Astrocyte (in vitro differentiated cells and primary cell): ENCODE measurements at places on chromosomes 5 and 9. TPM values are rescaled to one million over a fixed set of nuclear protein-coding genes. Genes with fewer than 3 reads are reported as not detected.
A peak's percentile ranks its signal among the peaks of the same experiment; 100 is the strongest.

DNA sequence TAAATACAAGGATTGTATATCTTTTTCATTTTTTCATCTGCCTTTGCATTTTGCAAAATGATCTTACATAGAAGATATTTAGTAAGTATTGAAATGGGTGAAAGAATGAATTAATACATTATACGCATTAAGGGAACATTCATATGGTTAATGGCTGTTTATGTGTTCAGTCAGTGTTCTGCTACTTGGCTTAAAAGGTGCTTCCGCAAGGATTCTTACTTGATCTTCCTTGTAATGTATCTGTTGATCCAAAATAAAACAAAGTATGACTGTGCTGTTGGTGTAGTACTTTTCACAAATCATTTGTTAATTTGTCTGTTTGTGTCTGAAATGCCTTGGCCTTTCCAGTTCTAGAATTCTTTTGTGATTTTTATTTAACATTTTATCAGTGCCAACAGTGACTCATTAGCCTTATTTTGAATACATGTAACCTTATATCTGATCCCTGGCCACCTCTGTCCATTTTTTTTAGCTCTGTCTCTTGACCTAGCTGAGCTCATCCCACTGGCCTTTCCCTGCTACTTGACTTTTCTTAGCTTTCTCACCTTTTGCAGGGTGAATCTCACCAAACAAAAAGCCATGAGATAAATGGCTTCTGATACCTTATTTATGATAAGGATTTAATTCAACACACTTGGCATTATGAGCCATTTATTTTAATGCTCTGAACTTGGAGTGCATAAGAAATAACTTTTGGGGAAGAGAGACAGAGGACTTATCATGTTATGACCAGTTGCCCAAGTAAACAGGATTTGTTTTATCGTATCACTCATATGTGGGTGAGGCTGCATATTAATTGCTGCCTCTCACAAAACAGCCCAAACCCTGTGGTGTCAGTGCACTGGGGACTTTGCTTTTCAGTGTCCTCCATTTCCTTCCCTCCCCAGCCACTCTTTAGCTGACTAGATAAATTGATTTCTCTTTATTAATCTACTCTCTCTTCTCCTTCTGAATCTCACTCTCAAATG lies 340.3 kb downstream of the KDM4C start:
- no peak overlapping the region for H3K27ac ChIP-seq
- H3K4me1 ChIP-seq = no peaks in the 10 kb centered on the region
- no peak overlapping the region for H3K4me3 ChIP-seq
- H3K36me3 ChIP-seq = no peaks in the 10 kb centered on the region

TMEM174 gene
- not detected in 2 replicates for total RNA-seq

DNA sequence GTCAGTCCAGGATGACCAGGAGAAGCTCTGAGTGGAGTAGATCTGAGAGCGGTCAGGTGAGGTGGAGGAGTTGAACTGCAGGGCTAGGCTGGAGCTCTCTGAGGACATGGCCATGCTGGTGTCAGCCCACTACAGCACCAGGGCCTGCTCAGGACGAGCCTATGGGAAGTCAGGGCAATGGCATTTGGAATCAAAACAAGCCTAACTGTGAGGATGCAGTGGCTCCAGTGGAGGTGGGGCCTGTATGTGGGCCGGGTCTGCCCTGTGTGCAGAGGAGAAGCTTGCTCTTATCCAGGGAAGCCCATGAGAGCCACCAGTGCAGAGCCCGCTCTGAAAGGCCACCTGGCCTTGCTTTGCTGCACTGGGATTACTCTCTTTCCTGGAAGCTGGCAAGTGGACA lies 11.1 kb downstream of the CXCL14 start:
- peaks cover 7% of the 10 kb centered on the region for H3K27me3 ChIP-seq
- H3K4me3 ChIP-seq = no peak overlapping the region
- no peak overlapping the region for H3K27ac ChIP-seq
- no peaks in the 10 kb centered on the region for H3K36me3 ChIP-seq

- H3K27ac ChIP-seq = no peak overlapping the region
- H3K36me3 ChIP-seq = peaks cover 15% of the 10 kb centered on the region
- H3K27me3 ChIP-seq = no peaks in the 10 kb centered on the region
- no peak for DNase-seq
These were observed 9.5 kb downstream of the INVS start for GRCh38 chr9:100108559-100108958.

GRCh38 chr5:14101922-14102321 lies 41.2 kb upstream of the TRIO start:
- no peaks in the 10 kb centered on the region for H3K27me3 ChIP-seq
- H3K27ac ChIP-seq = no peak overlapping the region
- no peaks in the 10 kb centered on the region for H3K36me3 ChIP-seq
- no peak overlapping the region for H3K4me3 ChIP-seq
- H3K4me1 ChIP-seq = peaks cover 13% of the 10 kb centered on the region

IL33 gene
- total RNA-seq = not detected in 2 replicates

- H3K27me3 ChIP-seq = no peaks in the 10 kb centered on the region
- peak overlapping the region; percentile 40 for H3K4me3 ChIP-seq
- DNase-seq = peak; percentile 71
- H3K36me3 ChIP-seq = no peaks in the 10 kb centered on the region
These were observed 1.7 kb downstream of the PTAR1 start for GRCh38 chr9:69757996-69758675.

SGTB gene
- total RNA-seq = 29.5 and 31.7 TPM in 2 replicates

- H3K4me3 ChIP-seq = no peak overlapping the region
- no peaks in the 10 kb centered on the region for H3K36me3 ChIP-seq
- DNase-seq = peak; percentile 72
- peaks cover 7% of the 10 kb centered on the region for H3K4me1 ChIP-seq
- no peaks in the 10 kb centered on the region for H3K27me3 ChIP-seq
- H3K27ac ChIP-seq = no peak overlapping the region
These were observed 22.1 kb downstream of the TRMO start for GRCh38 chr9:97900103-97900737.

GRCh38 chr9:89822996-89823395 lies 218.2 kb downstream of the GADD45G start:
- no peaks in the 10 kb centered on the region for H3K36me3 ChIP-seq
- H3K27ac ChIP-seq = no peak overlapping the region
- H3K4me3 ChIP-seq = no peak overlapping the region
- no peak for DNase-seq
- H3K4me1 ChIP-seq = no peaks in the 10 kb centered on the region

FOXD4L4 gene
- total RNA-seq = 0.14 TPM in 1 of 2 replicates, not detected in the other

NAIP gene
- 5.1 and 6.0 TPM in 2 replicates for total RNA-seq

ZNF354B gene
- total RNA-seq = 9.5 and 9.8 TPM in 2 replicates

GRCh38 chr5:133680830-133681565 lies 68.7 kb upstream of the FSTL4 start:
- H3K27me3 ChIP-seq = no peaks in the 10 kb centered on the region
- H3K4me3 ChIP-seq = no peak overlapping the region
- no peaks in the 10 kb centered on the region for H3K36me3 ChIP-seq
- no peak overlapping the region for H3K27ac ChIP-seq
- no peaks in the 10 kb centered on the region for H3K4me1 ChIP-seq

DNA sequence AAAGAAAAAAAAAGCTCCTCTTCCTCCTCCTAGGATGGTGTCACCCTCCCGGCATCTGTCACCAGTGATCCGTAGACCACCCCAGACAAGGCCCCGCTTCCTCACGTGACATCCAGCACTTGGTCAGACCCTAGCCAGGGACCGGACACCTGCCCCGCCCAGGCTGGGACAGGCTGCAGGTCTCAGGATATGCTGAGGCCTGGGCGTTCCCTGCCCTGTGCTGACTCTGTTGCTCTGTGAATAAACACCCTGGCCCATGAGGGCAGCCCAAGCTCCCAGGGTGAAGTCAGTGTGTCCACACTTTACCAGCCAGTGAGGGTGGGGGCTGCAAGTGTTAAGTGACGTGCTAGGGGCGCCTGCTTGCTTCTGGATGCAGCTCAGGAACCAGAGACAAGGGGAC lies 5.6 kb downstream of the EDF1 start:
- peaks cover 4% of the 10 kb centered on the region for H3K36me3 ChIP-seq
- H3K4me1 ChIP-seq = peaks cover 13% of the 10 kb centered on the region
- H3K27me3 ChIP-seq = no peaks in the 10 kb centered on the region

SLC25A46 gene
- total RNA-seq = 39.1 and 39.2 TPM in 2 replicates

GRCh38 chr5:1801222-1801966 lies at the start of gene NDUFS6:
TSS of gene NDUFS6 (plus strand) at chr5:1801407. CDS start at chr5:1801418, 11 bp downstream.
- H3K4me1 ChIP-seq = peaks cover 13% of the 10 kb centered on the region
- H3K36me3 ChIP-seq = peaks cover 32% of the 10 kb centered on the region
- peak; percentile 20 for DNase-seq
- peak within 1 kb of the TSS; percentile 69 for H3K4me3 ChIP-seq
- H3K27me3 ChIP-seq = no peaks in the 10 kb centered on the region

CSF1R gene
- total RNA-seq = 1.4 and 1.6 TPM in 2 replicates

GRCh38 chr9:70639853-70640814 lies 225.7 kb upstream of the KLF9 start:
- H3K27ac ChIP-seq = no peak overlapping the region
- peak; percentile 26 for DNase-seq
- H3K27me3 ChIP-seq = no peaks in the 10 kb centered on the region
- H3K4me3 ChIP-seq = no peak overlapping the region
- H3K4me1 ChIP-seq = no peaks in the 10 kb centered on the region

DNA sequence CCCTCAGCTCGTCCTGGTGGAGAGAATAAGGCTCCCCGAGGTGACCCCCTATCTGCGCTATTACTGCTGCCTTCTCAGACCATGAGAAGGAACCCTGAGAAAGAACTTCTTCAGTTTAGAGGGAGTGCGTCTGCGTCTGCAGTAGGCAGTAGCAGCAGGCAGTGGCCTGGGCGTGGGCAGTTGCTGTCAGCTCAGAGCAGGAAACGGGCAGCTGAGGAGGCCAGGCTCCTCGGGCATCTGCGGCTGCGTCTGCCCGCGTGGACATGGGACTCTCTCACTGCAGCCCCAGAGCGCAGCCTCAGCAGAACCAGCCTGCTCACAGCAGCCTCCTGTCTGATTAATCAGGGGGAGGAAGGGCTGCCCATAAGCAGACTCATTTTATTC lies 49.8 kb upstream of the FCN1 start:
- no peaks in the 10 kb centered on the region for H3K36me3 ChIP-seq
- H3K27me3 ChIP-seq = no peaks in the 10 kb centered on the region
- no peak overlapping the region for H3K27ac ChIP-seq

- H3K36me3 ChIP-seq = no peaks in the 10 kb centered on the region
- DNase-seq = peak; percentile 9
- no peak overlapping the region for H3K4me3 ChIP-seq
- H3K4me1 ChIP-seq = no peaks in the 10 kb centered on the region
- no peaks in the 10 kb centered on the region for H3K27me3 ChIP-seq
- H3K27ac ChIP-seq = no peak overlapping the region
These were observed 616.4 kb upstream of the NUDT12 start for GRCh38 chr5:104178829-104179456.

GRCh38 chr5:1062761-1063568 lies 48.9 kb downstream of the SLC12A7 start:
- H3K27ac ChIP-seq = no peak overlapping the region
- DNase-seq = no peak
- H3K4me1 ChIP-seq = no peaks in the 10 kb centered on the region
- H3K36me3 ChIP-seq = no peaks in the 10 kb centered on the region
- H3K4me3 ChIP-seq = no peak overlapping the region

DNA sequence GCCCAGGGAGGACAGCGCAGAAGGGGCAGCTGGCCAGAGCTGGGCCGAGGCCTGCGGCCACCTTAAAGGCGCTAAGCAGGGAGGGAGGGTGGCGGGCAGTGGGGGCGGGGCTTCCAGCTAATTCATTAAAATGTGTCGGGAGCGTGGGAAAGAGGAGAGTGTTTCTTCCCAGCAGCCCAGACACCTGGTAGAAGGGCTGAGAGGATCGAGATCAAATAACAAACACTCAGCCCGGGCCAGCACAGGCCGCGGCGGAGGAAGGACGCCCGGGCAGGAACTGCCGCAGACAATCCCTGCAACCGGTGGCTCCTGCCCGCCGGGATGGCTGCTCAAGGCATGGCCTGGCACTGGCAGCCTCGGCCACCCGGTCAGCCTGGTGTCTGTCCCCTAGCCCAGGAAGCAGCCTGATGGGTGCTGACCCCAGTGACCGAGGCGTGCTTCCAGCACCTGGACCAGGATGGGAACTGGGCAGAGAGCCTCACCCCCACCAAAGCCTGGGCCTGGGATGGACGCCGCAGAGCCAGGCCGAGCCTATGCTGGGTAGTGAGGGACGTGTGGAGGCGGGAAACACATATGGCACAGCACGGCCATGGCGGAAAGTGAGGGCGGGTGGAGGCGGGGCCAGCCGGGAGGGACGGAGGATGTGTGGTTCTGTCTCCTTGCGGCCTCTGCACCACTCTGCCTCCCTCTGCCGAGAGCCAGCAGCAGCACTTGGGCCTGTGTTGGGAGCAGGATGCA lies 3.2 kb upstream of the NRARP start:
- H3K36me3 ChIP-seq = no peaks in the 10 kb centered on the region
- no peak overlapping the region for H3K4me3 ChIP-seq
- H3K27me3 ChIP-seq = peaks cover under 1% of the 10 kb centered on the region
- peaks cover 19% of the 10 kb centered on the region for H3K4me1 ChIP-seq
- no peak overlapping the region for H3K27ac ChIP-seq

FRMD3 gene
- 0.29 and 0.39 TPM in 2 replicates for total RNA-seq

ISOC1 gene
- total RNA-seq = 6.5 and 8.4 TPM in 2 replicates

GRCh38 chr9:38073882-38074281 lies 4.9 kb upstream of the SHB start:
- H3K36me3 ChIP-seq = no peaks in the 10 kb centered on the region
- H3K27ac ChIP-seq = no peak overlapping the region
- peaks cover 20% of the 10 kb centered on the region for H3K4me1 ChIP-seq
- no peak for DNase-seq

DNA sequence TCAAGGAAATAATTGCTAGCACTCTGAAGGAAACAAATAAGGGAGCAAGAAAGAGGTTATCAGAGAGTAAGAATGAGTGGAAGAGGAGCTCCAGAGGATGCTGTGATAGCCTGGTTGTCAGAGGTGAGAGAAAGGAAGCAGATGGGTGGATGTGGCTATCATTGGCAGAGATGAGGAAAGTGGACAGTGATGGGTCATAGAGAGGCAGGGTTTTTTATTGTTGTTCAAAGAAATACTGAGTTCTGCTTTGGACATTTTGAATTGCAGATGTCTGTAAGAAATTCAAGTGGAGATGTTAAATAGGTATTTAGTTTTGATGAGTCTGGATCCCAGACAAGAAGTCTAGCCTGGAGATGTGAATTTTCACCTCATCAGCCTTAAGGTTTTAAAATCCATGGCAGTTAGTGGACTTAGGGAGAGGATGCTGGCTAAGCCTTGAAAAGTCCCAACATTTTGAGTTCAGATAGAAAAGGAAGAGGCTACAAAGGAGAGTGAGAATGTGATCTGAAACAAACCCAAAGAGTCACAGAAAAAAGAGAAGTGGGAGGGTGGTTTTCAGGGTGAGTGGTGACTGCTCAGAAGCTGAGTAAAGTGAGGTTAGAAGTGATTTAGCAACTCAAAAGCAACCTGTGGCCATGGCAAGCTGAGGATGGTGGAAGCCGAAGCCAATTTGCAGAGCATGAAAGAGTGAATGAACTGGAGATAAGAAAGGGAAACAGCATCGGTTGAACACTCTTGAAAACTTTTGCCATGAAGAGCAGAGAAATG lies 50.4 kb downstream of the PPIC start:
- no peak overlapping the region for H3K4me3 ChIP-seq
- no peaks in the 10 kb centered on the region for H3K27me3 ChIP-seq
- H3K36me3 ChIP-seq = no peaks in the 10 kb centered on the region
- DNase-seq = no peak
- H3K4me1 ChIP-seq = no peaks in the 10 kb centered on the region
- no peak overlapping the region for H3K27ac ChIP-seq

DNA sequence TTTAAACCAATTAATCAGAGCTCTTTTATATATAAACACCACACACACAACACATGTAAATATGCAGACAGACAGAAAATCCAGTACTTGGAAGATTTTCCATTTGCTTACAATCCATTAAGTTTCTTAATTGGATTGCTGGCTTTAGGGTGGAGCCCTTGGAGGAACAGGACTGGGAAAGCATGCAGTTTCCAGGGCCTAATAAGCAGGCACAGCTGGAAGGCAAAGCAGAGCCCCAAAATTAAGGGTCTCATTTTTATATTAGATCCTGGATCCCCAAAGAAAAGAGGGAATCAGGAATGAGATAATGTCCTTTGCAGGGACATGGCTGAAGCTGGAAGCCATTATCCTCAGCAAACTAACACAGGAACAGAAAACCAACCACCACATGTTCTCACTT lies 13.1 kb upstream of the SMC2 start:
- no peak for DNase-seq
- H3K27ac ChIP-seq = no peak overlapping the region
- H3K4me3 ChIP-seq = no peak overlapping the region
- peaks cover 5% of the 10 kb centered on the region for H3K4me1 ChIP-seq

DIRAS2 gene
- 0.24 and 0.27 TPM in 2 replicates for total RNA-seq
